Hematopoietic multipotent progenitor cell treated with erythropoietin and hydrocortisone succinate and interleukin-3 and kit ligand, for 17 days (in vitro differentiated cells): ENCODE measurements at places on chromosomes 2 and 18.
A peak's percentile ranks its signal among the peaks of the same experiment; 100 is the strongest.

DNA sequence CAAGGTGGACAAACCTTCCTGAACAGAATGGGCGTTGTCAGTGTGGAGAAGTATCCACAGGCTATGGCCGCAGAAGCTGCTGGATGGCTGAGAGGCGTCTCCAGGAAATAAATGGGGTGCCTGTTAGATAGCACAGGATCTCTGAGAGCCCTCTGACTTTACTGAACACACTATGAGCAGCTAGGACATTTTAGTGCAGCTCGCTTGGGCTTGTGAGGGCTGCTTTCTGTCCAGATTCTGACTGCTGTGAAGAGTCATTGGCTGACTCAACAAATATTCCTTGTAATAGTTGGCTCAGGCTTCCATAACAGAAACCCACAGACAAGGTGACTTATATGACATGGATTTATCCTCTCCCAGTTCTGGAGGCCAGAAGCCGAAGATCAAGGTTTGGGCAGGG, 100.2 kb upstream of the SNTG2 start:
- no peak for DNase-seq

GRCh38 chr2:97816411-97816810, 103.0 kb downstream of the ZAP70 start:
- no peak for DNase-seq

DNA sequence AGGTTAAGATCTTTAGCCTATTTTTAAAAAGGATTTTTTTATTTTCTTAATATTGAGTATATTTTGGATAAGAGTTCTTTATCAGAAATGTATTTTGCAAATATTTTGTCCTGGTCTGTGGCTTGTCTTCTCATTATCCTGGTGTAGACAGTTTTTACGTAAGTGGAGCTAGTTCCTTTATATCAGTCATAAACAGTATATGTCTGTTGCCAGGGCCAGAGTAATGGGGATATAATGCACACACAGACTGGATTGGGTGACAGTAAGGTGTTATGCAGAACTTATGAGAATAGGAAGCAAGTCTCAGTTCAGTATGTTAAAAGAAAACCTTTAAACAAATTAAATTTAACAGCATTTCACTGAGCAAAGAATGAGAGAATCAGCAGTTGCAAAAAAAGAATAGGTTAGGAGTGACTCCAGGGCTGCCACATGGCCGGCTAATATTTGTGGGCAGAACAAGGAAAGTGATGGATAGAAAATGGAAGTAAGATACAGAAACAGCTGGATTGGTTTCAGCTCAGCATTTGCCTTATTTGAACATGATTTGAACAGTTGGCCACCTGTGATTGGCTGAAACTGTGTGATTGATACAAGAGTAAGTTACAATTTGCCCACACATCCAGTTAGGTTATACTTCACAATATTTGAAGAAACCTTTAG, 61.1 kb upstream of the ZNG1B start:
- no peak for DNase-seq

GRCh38 chr2:99451280-99451679, 38.5 kb downstream of the REV1 start:
- no peak for DNase-seq

GRCh38 chr18:62186499-62186773, 420 bp downstream of the PIGN start:
- DNase-seq: no peak

- no peak for DNase-seq
Observed at GRCh38 chr2:162127422-162127821, 24.6 kb downstream of the GCG start.

DNA sequence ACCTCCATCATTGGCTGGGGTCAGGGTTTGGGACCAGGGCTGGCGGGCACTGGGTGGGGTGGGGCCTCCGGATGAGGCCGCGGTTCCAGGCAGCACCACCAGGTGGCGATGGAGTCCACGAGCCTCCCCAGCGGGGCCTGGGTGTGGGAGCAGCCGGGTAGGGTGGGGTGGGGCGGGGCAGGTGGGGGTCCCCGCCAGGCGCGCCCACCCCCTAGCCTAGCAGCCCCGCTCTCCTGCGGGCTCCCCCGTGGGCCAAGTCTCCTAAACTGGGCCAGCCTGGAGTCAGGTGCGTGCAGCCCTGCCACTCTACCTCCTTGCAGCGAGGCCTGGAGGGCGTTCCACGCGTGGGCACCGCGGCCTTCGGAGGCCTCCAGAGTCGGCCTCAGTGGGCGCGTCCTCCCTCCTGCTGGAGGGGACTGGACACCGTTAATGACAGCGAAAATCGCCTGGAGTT, 187.5 kb downstream of the TWIST2 start:
- DNase-seq: peak; percentile 51

GRCh38 chr2:109331896-109332848, 203.2 kb downstream of the SH3RF3 start:
- DNase-seq: no peak

DNA sequence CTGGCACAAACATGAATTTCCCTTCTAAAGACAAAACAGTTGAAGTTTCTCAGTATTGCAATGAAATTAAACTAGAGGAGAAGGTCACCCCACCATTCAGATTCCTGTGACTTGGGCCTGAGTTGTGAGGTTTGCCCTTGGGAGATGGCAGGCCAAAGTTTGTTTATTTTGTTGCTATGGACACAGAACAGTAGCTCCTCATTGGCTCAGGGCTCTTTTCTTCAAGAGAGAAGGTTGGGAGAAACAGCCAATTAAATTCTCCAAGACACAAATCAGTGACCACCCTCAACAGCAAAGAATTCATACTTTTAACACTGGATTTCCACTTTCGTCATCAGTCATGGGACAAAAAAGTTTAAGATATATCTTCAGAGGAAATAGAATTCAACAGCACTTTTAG, at the start of gene FLACC1:
Gene FLACC1, minus strand, starts transcription at position 125 of the 400 bp plus-strand sequence. CDS start 5,941 bp downstream, outside the sequence.
- DNase-seq: no peak

DNA sequence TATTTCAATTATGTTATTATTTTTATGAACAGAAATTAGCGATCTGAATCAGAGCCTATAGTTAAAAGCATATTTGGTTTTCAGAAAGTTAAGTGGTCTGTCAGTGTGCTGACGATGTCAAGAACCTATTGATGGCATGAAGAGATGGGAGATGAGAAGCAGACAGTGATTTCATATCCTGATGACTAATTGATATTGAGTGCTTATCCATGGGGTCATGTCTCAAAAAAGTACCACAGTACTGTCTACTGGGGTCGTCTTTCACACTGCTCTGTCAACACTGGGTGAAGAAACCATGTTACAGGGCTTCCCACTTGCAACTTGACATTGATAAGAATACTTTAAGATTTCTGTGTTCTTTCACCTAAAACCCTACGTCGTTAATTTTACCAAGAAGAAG, 297.1 kb downstream of the AFF3 start:
- no peak for DNase-seq

DNA sequence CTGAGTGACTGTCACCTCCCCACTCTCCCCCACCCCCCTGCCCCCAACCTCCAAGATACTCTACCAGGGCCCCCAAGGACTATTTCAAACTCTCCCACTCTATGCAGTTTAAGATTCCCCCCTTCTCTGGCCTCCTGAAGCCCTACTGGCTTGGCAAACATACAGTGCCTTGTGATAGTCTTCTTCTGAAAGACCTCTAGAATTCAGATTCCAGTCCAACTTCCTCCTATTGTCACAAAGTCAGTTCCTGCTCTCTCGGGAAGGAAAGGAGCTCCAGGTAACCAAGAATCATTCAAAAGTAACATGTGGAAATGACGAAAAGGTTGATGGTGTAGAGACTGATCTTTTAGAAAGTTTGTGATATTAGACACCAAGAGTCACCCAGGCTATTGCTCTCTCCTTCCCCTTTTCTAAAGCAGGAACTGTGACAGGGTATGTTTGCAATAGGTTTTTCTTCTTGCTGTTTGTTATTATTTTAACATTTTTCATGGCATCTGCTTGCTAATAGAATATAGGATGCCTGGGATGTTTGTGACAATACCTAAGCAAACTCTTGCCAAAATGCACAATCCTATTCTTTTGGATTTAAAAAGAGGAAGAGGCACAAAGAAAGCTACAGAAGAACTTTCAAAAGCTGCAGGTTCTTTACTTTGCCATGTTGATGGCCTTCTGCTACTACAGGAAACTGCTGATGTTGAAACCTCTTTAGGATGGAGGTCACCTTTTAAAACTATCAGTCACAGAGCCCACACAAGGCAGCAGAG, 93.5 kb upstream of the MGAT4A start:
- DNase-seq: no peak

GRCh38 chr2:85527787-85528186, 11.2 kb upstream of the MAT2A start:
- no peak for DNase-seq

GRCh38 chr2:70675862-70676261, 92.1 kb downstream of the ADD2 start:
- no peak for DNase-seq

DNA sequence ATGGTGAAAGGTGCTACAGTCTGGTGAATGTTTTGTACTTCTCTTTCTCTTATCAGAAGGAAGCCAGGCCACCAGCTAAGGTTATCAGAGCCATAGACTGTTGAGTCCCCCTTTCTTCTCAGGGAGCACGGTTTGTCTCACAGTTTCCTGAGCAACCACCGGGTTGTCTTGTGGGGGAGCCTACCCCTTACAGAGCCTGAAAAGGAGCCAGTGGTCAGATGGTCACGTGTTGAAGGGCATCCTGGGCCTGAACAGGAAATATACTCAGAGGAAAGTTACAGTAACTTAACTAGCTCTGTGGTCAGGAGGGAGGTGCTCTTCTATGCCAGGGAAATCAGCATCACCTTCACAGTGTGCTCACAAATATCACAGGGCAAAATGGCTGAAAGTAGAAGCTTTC, 11.6 kb downstream of the CD28 start:
- no peak for DNase-seq

- no peak for DNase-seq
Observed at GRCh38 chr2:178747767-178748166, 59.5 kb downstream of the TTN start.

DNA sequence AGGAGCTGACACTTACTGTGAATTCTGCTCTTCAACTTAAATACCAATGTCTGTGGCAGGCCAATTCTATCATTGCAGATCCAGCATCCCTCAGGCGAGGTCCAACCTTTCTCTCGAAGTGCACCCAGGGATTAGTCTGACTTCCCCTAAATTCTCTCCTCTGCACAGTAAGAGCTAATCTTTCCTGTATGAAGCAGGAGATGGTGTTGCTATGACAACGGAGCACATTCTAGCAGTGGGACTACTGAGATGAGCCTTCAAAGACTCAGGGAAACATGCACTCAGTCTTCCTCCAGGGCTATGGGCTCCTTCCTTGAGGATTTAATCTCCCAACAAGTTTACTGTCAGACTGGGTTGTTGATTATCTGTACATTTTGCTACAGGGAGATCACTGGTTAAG, 176.3 kb downstream of the NOL4 start:
- no peak for DNase-seq

GRCh38 chr2:58508006-58508405, 266.9 kb upstream of the FANCL start:
- no peak for DNase-seq

DNA sequence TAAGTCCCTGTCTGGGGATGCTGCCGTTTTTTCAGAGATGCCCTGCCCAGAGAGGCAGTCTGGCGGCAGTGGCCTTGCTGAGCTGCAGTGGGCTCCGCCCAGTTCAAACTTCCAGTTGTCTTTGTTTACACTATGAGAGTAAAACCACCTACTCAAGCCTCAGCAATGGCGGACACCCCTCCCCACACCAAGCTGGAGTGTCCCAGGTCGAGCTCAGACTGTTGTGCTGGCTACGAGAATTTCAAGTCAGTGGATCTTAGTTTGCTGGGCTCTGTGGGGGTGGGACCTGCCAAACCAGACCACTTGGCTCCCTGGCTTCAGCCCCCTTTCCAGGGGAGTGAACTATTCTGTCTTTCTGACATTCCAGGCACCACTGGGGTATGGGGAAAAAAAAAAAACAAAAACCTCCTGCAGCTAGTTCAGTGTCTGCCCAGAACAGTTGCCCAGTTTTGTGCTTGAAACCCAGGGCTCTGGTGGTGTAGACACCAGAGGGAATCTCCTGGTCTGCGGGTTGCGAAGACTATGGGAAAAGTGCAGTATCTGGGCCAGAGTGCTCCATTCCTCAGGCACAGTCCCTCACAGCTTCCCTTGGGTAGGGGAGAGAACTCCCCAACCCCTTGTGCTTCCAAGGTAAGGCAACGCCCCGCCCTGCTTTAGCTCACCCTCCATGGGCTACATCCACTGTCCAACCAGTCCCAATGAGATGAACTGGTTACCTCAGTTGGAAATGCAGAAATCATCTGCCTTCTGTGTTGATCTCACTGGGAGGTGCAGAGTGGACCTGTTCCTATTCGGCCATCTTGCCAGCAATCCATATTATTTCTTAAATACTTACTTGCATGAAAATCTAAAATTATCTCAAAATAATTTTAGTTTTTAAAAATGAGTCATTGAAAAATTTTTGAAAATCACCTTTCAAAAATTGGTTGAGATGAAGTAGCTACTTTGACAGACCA, 338.0 kb downstream of the OSR1 start:
- DNase-seq: no peak

- no peak for DNase-seq
Observed at GRCh38 chr18:31983976-31984375, 34.6 kb upstream of the RNF125 start.

DNA sequence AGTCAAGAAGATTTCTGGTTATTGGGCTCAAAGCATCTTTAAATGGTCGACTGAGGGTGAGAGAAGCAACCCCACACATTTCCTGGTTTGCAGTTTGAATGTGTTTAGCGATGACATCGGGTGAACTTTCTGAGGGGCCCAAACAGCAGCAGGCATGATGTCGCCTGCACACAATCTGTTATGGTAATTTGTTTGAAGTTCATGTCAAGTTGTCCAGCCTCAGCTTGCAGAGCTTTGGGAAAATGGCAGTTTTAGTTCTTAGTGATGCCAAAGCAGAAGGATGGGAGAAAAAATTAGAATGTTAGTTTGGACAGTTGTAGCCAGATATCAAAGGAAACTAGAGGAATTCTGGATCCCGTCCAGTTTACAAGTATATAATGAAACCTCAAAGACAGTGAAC, 284.6 kb downstream of the MBD5 start:
- no peak for DNase-seq

- no peak for DNase-seq
Observed at GRCh38 chr2:42890791-42891355, 98.5 kb upstream of the HAAO start.
